ENCODE measurements at places on chromosomes 6 and 20.

GRCh38 chr20:61737812-61738443 lies 327.8 kb downstream of the TAF4 start:
- DNase-seq = no peak

DNA sequence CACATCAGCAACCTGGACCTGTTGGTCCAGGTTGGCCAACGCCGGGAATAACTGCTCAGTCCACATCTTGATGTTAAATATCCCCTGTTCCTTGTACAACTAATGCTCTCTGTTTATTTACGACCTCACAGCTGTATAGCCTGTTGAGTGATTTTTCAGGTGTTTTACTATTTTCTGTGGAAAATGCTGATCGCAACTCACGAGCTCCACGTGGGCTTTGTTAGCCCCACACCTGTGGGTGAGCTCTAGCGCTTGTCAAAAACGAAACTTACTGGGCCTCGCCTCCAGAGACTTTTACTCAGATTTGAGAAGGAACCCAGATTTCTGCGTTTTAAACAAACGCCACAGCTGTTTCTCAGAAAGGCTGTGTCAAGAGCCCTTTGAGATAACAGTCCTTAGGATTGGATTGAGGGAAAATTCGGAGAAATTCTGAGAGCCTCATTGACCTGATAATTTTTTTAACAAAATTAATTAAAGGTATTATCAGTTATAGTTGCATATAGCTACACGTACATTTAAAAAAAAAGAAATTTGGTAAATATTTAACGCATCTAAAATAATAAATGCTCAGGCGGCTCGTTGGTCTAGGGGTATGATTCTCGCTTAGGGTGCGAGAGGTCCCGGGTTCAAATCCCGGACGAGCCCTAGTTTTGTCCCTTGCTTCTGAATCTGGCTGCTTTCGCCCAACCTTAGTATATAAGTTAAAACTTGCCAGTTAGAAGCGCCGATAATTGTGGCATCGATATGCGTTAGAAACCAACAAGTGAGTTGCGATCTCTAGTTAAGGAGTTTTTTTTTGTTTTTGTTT lies 16.7 kb downstream of the HMGN4 start:
- no peak for DNase-seq

GRCh38 chr6:154989448-154989847 lies 5.7 kb upstream of the TIAM2 start:
- DNase-seq = no peak

GRCh38 chr6:137416376-137417109 lies 77.7 kb downstream of the OLIG3 start:
- no peak for DNase-seq

DNA sequence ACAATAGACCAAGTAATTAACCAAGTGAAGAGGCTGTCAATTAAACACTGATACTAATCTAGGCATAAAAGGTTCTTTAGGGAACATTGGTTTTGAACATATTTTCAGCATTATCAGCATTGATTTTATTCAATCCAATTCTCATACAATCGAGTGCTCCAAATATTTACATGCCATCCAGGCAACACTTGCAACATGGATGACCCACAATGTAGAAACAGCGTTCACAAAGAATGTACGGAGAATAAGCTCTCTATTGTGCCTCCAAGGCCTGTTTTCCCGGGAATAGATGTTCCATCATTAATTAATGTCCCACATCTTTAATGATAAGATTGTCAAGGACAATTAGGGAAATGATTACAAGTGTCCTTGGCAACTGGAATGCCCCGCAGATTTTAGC lies 117.4 kb downstream of the RFX6 start:
- DNase-seq = no peak

GRCh38 chr20:18705910-18706309 lies 107.7 kb upstream of the SCP2D1 start:
- DNase-seq = no peak

DNA sequence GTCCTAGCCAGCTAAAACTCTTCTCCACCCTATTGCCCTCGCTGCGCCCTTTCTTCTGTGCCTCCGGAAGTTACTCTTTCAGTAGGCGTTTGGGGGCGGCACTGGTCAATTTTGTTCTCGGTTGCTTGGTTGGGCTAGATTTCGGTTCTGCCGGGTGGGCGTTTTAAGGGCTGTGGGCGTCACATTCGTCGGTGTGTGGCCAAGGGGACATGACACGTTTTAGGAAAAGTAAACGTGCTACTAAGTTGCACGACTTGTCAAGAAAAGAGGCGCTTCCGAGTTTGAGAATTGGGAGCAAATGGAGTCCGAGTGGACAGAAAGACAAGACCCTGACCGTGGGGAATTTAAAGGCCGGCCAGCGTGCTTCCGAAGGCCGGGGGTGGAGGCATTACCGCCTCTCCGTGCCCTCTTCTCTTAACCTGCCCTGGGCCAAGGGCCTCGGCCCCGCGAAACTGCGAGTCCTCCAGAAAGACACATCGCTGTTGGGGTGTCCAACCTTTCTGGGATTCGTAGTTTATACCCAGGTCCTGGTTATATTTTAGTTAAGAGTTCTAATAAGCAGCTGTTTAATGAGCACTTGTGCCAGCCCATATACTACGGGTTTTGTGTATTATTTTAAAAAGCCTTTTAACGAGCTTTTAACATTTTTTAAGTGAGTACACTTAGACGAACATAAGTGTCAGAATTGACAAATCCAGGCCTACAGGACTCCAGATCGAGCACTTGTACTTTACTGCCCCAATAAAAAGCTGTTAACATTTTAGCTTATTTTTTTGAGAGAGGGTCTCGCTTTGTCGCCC lies 664 bp upstream of the BAG6 start:
- DNase-seq = no peak

- no peak for DNase-seq
Measured at GRCh38 chr6:129353067-129353466, 356.9 kb downstream of the ARHGAP18 start.

GRCh38 chr20:63748070-63748933 lies 8.7 kb downstream of the SLC2A4RG start:
- no peak for DNase-seq

GRCh38 chr6:6997263-6998193 lies 110.2 kb upstream of the RREB1 start:
- DNase-seq = no peak

- no peak for DNase-seq
Measured at GRCh38 chr6:68657374-68658139, 22.5 kb downstream of the ADGRB3 start.

DNA sequence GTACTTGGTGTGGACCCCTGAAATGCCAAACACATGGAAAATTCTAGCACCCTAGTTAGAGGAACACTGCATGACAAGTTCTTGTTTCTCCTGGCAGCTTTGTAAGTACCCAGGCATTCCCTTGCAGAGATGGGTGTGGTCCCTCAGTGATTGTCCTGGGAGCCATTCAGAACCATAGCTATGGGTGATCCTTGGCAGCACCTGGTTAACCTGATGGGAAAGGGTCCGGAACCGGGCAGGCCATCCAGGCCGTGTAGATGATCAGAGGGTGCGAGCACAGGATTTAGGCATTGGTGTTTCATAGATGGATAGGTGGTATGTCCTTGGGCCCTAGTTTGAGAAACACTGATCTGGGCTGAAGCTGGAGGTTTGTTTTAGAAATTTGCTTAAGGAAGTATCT lies 95.8 kb downstream of the RPP40 start:
- DNase-seq = no peak

- DNase-seq = no peak
Measured at GRCh38 chr6:11386323-11386722, 151.2 kb upstream of the TMEM170B start.

DNA sequence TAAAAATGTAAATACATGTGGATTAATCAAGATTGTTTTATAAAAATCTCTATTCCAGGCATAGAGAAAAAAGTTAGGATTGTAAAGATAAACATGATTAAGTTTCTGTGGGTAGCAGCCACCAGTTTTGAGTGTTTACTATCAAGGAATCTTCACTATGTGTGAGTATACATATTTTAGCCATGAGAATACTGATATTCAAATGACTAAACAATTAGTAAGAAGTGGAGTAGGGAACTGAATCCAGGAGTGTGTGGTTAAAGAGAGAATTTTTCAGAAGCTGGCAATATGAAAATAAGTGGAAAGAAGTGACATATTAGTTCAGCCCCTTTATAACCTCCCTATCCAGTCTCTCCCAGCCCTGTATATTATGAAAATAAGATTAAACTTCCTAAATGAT lies 10.3 kb downstream of the ELOVL2 start:
- DNase-seq = no peak

- DNase-seq = no peak
Measured at GRCh38 chr6:4491501-4492260, 284.5 kb upstream of the CDYL start.

DNA sequence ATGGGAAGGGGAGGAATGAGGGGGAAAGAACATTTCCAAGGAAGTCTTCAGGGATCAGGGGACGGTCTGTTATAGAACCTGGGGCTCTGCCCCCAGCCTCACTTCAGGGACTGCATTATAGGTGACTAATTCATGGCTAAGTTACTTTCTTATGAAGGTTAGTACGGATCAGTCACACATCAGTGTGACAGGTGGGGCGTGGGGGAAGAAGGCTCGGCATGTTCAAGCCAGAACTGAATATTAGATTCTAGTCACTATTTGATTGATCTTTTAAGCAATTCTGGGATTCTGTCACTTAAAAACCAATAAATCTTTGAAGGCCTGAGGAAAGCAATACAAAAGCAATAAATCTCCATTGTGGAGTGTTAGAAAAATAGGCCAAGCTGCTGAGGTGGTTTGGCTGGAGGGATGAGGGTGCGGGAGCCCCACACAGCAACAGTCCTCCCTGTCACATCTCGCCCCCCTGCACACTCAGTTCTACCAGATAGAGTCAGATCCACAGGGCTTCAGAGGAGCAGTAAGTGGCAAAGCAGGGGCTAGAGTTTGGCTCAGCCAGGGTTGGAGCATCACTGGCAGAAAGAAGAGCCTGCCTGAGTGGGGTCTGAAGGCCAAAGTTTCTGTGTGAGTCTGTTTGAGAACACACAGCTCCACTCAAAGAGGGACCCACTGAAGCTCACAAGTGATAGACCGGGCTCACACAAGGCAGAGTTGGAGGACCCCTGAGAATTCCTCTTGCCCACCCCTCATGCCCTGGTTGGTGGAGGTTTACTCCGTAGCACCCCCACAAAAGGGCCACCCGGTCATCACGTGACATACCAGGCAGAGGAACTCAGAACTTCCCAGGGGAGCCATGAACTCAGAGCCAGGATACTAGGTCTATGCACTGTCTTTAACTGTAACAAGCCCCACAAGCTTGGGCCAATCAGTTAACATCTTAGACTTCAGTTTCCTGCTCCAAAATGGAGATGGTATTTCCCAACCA lies 728.3 kb upstream of the CHD6 start:
- no peak for DNase-seq

DNA sequence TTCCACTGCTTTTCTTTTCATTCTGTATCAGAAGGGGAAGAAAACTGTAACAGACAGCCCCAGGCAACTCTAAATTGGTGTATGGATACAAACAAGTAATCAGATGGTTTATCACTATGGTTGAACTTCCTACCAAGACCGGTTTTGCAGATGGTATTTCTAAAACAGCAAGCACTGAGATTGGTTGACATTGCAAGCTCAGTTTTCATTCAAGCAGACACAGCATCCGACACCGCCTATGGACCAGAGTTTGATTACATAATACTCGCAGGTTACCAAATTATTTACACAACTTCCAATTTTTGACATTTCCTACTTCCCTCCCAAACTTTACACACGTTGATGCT lies 209.9 kb downstream of the ALDH8A1 start:
- no peak for DNase-seq

- no peak for DNase-seq
Measured at GRCh38 chr6:170175644-170176135, 115.2 kb downstream of the DLL1 start.

DNA sequence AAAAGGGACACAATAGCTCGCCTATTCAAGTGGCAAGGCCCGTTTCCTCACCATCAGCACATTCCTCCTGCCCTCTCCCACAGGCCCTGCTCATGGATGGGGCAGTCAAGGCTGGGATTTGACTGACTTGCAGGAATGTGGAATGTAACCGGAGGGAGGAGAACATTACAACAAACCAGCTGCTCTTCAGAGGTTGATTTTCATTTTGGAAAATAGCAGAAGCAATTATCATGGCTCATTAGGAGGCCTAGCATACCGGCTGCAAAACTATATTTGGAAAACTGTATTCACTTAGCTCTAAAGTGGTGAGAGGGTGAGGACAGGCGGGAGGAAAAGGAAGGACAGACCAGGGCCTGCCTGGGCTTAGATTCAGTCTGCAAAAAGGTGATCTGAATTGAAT lies 283.7 kb downstream of the CD83 start:
- no peak for DNase-seq

DNA sequence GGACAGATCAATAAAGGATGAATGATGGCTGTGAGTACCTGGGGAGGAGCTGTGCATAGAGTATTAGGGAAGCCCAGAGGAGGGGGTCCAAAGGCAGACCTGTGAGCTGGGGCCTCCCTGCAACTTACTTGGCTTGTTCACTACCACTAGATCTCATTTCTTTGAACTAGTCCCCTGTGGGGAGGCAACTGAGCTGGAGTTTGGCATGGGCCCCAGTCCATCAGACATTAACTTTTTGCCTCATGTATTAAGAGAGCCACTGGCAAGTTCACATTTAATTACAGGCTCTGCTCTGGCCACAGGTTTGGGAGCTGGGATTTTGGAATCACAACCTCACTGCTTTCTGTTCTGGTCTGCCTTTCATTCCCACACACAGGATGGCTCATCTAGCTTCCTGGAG lies 254.1 kb downstream of the PRL start:
- DNase-seq = no peak

DNA sequence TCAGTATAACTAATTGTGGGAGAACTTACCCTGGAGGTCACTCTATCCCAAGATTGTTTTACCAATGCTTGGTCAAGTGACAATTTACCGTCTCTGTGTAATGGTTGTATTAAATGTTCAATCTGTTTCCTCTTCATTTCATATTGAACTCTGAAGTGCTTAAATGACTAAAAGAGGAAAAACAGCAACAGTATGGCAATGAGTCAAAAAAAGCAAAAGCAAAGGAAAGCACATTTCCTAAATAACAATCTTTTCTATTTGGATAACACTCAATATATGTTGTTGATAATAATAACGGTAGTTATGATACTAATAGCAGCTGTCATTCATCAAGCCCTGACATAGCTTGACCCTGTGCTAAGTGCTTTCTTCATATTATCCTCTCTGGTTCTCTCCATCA lies 152.4 kb downstream of the SYNE1 start:
- DNase-seq = no peak

- DNase-seq = no peak
Measured at GRCh38 chr20:6704132-6704861, 63.2 kb upstream of the BMP2 start.
